ENCODE measurements at places on chromosomes 3 and 15.

DNA sequence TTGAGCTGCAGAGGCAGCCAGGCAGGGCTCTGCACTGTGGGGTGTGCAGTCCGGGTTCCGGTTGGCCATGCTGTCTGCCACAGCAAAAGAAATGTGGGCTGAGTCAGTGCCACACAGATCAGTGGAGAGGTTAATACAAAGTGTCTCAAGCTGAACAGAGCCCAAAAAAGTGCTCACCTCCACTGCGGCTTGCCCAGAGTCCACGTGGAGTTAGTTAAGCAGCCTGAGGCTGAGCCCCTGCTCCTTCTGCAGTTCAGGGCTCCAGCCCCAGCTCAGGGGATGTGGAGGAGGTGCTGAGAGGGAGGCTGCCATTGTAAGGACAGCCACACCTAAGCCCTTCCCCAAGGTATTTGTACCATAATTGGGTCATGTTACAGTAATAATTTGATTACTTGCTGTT lies 85.3 kb downstream of the LRRK1 start:
- no peak for DNase-seq

- peak; percentile 53 for DNase-seq
Observed at GRCh38 chr15:40873694-40874561, at the start of gene RHOV. RHOV (minus strand) TSS chr15:40874234; CDS start chr15:40874139, 95 bp downstream.

GRCh38 chr3:82568776-82569338 lies 807.4 kb upstream of the GBE1 start:
- DNase-seq = no peak

- DNase-seq = no peak
Observed at GRCh38 chr3:134477002-134477401, 8.8 kb downstream of the ANAPC13 start.

- no peak for DNase-seq
Observed at GRCh38 chr3:129005526-129006303, 4.6 kb downstream of the EFCC1 start.

- no peak for DNase-seq
Observed at GRCh38 chr3:157499342-157499963, 3.8 kb downstream of the VEPH1 start.

DNA sequence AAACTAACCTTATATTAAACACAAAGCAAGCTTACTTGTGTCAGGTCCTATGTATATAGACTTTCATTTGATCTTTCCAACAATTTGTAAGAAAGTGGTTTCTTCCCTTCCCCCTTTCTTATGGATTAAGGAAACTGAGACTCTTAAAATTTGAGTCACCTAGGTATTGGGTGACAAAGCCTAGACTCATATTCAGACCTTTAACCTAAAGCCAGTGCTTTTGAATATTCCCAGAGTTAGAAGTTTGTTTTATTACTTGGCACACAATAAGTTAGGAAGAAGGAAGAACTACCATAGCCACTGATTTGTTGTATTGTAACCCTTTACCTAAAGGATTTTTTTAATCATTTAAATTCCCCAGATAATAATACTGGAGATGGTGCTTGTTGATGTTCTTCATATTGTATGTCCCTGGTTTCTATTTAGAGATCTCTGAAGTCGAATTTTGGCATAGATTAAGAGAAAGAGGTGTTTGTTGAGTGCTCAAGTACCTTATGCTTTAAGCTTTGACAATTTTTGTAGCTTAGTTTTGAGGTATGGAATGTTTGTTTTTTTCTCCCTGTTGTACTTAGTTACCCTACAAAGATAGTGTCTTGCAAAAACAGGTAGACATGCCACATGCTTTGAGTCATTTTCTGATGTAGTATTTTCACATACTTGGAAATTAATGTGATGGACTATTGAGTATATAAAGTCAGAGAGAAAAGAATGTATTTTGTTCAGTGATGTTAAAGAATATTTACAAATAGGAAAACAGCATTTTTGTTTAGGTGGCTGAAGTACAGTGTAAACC lies 11.2 kb downstream of the TSC22D2 start:
- no peak for DNase-seq

DNA sequence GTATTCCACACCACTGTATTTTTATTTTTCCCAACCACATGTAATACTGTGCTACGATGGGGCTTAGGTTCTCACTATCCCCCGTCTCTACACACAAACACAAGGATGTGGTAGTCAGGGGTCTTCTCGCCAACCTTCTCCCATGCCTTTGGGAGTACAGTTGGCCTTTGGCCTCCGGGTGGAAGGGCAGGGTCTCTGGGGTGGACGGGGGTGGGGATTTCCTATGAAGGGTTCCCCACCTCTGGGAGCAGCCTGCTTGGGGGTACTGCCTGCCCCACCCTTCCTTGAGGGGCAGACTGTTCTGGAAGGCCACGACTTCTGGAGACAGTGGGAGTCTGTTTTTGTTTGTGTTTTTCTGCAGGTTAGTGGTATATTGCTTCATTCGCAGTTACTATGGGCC lies 21.3 kb upstream of the RAD18 start:
- DNase-seq = no peak

DNA sequence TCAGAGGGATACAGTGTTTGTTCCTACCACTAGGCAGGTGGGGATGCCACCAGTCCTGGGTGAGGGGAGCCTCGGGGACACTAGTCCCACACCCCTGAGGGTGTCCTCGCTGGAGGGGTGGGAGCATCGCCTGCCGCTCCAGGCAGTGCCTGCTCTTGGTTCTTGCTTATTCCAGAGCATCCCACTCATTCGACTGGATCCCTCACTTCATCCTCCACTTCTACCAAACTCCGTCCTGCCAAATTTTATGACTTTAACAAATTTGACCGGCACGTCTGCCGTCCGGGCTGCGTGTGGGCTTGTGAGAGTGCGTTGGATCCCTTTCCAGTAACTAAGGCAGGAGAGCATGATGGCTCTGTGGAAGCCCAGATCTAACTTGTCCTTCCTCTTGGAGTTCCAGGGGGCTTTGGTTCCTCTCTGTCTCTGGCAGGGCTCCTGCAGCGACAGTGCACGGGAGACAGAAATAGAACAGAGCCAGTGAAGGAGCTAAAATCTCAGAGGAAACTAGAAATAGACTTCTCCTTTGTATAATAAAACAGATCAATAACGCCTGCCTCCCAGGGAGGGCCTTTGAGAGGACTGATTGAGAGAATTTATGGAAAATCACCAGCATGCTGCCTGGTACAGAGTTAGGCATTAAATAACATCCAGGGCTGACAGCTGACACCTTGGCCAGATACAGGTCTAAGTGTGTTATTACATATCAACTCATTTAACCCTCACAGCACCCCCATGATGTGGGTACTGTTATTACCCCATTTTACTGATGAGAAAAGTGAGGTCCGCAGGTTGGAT lies 34.5 kb downstream of the MGLL start:
- no peak for DNase-seq

DNA sequence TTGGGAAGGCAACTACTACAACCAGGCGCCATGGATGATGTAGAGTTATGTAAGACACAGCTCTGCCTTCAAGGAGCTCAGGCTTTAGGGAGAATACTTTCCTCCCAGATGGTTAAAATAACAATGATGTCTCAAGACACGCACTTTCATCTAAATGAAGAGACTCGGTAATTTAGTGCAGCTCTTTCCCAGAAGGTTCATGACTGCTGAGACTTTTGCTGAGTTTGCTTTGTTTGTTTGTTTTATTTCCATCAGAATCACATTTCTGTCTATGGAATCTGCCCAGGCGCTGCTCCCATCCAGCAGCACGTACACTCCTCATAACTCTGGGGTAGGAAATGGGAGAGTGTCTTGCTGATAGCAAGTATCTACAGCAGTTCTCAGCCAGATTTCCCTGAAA lies 33.9 kb upstream of the MEX3B start:
- no peak for DNase-seq

- DNase-seq = no peak
Observed at GRCh38 chr3:63654211-63654610, 1.7 kb downstream of the SNTN start.

GRCh38 chr3:45914362-45915058 lies 28.2 kb downstream of the CCR9 start:
- DNase-seq = no peak

DNA sequence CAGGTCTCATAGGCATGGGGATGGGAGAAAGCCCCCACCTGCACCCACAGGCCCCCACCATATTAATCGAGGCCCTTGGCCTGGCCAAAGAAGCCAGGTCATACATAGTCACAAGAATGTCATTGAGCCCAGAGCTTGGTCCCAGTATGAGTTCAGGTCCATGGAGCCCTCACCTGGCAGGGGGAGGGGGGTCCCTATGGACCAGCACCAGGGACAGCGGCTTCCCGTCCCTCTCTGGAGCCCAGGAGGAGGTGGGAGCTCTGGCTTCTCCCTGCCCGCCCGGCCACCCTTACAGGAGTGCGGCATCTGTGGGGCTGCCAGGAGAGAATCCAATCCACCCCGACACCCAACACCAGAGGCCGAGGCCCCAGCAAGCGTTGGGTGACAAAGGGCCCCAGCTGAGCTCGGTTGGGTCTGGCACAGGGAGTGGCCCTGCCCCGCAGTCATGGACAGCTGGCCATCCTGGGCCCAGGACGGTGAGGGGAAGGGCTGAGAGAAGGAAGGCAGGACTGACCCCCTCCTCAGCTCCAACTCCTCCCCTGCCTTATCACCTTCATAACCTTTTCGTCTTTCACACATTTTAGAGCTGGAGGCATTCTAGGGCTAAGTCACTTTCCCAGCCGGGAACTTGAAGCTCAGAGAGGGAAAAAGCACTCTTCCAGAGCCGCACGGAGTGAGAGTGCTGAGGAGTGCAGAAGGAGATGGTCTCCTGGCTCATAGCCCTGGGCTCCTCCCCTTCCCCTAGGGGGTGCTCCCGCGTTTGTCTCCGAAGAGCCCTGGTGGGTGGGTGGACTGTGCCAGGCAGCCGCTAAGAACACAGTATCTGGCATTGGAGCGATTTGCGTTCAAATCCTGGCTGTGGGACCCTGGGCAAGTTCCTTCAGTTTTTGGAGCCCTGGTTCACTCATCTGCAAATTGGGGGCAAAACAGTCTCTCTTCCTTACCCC lies 54.6 kb downstream of the ATP2B2 start:
- no peak for DNase-seq

- DNase-seq = no peak
Observed at GRCh38 chr3:139745831-139746230, 68.1 kb upstream of the NMNAT3 start.

GRCh38 chr3:102104033-102104432 lies 254.7 kb downstream of the NFKBIZ start:
- no peak for DNase-seq

DNA sequence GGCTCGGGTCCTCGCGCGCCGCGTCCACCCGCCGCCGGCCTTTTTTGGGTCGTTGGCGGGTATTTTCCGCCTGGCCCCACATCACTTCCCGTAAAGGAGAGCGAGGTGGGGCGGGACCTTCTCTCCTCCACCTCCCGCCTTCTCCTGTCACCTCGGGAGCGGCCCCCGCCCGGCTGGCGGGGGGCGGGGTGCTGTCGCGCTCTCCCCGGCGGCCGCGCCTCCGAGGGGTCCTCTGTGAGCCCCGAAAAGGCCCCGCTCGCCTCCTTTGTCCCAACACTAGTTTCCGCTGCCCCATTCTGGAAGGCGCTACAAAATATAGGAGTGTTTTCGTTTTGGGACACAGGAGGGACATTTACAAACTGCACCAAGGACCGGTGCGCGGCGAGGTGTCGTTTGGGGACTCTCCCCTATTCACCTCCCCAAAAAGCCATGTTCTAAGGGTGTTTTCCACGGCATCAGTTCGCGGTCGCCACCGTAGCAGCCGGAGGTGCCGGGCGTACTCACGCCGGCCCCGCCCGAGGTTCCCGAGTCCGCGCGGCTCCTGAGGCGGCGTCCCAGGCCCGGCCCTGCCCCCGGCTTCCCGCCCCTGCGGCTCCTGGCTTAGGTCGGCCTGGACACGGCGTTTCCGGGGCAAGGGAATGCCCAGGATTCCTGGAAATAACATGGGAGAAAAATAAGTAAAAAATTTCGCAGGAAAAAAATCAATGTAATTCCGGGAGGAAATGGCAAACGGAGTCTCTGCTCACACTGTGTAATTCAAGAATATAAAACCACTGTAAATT lies at the start of gene RAB27A:
TSS of gene RAB27A (minus strand) at position 68 of the 782 bp plus-strand sequence. CDS start 54,879 bp downstream, outside the sequence.
- DNase-seq = peak; percentile 81

- DNase-seq = no peak
Observed at GRCh38 chr3:97293596-97294131, 470.9 kb upstream of the ARL6 start.

GRCh38 chr15:65904301-65904700 lies 35.0 kb downstream of the RAB11A start:
- no peak for DNase-seq

GRCh38 chr3:23430781-23431398 lies 227.8 kb downstream of the UBE2E2 start:
- no peak for DNase-seq

GRCh38 chr15:47750740-47751262 lies 33.5 kb downstream of the SEMA6D start:
- no peak for DNase-seq

DNA sequence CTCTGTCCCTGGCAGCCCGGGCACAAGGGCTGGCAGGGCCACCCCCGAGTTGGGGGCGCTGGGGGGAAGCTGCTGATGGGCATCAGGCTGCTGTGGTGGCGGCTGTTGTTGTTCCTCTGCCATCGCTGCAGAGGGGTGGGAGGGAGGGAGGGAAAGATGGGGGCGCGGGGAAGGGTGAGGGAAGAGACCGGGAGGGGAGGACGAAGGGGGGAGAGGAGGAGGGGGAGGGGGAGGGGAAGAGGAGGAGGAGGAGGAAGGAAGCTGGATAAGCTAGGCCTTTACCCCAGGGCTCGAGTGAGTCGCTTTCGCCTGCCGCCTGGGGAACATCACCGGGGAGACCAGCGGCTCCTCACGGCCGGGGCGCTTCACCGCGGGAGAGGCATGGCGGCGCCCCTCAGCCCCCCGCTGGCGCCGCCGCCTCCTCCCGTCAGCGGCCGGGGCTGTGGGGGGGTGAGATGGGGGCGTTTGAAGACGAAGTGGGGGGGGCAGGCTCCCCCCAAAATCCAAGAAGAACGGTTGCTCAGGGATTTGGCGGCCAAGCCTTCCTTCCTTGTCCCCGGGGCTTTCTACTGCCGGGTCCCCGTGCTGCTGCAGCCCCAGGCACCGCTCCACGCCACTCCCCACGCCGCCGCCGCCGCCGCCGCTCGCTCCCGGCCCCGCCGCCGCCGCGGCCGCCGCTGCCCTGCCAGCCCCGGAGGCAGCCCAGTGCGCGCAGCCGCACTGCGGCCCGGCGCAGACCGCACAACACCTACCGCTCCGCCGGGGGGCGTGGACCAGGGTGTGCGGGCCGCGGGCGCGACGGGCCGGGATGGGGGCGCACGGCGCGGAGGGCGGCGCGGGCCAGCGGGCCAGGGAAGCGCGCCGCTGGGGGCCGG lies at the start of gene RFX7:
TSS of gene RFX7 (minus strand) at position 717 of the 875 bp plus-strand sequence. CDS start at position 123, 594 bp downstream.
- peak; percentile 86 for DNase-seq

DNA sequence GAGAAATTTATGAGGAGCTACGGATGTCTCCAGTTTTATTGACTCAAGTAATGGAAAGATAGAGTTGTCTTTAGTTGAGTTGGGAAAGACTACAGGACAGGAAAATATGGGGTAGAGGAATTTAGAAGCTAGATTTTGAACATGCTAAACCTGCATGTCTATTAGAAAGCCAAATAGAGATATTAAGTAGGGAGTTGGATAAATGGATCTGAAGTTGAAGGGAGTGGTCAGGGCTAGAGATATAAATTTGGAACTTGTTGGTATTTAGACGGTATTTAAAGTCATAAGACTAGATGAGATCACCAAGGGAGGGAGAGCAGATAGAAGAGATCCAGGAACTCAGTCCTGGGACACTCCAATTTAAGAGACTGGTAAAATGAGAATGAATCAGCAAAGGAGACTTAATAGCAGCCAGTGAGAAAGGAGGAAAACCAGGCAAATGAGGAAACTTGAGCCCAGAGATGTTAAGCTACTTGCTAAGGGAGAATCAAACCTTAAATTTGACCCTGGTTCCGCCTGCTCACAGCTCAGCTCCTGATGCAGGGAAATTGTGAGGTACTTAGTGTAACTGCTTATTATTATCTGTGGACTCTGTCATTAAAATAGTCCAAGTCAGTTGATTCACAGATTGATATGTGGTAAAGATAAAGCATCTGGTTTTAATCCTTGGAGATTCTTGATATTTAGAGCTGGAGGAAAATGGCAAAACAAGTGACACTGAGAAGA lies 35.8 kb downstream of the ABI3BP start:
- no peak for DNase-seq
